ENCODE measurements at places on chromosomes 5 and 9.

DNA sequence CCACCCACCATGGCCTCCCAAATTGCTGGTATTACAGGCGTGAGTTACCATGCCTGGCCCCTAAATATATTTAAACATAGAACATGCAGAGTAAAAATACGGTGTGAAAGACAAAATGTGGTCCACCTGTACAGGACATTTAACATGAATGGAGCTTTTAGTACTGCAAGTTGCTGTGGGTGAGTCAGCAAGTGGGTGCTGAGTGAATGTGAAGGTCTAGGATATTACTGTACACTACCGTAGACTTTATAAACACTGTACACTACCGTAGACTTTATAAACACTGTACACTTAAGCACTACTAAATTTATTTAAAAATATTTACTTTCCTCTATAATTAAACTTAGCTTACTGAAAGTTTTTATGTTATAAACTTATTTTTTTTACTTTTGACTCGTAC is 317.8 kb downstream of the PRDM9 start:
- DNase-seq = no peak

GRCh38 chr5:169827769-169828168 is 152.5 kb downstream of the INSYN2B start:
- peak; percentile 32 for DNase-seq

DNA sequence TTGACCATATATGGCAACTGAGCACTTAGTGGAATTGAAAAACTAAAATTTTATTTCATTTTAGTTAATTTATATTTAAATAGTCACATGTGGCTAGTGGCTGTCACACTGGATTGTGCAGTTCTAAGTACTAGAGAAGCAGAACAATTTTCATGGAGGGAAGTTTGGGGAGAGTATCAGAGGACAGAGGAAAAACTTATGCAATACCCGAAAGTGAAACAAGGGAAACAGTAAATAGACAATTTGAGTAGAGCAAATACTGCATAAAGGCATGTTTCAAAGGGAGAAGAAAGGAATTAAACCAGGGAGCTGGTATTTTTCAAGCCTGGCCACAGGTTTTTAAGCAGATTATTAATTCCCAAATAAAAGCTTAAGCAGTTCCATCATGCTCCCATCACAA is 590.5 kb upstream of the RORB start:
- DNase-seq = no peak

- DNase-seq = peak; percentile 64
Observed at GRCh38 chr9:91001146-91001611, 199.6 kb downstream of the SYK start.

DNA sequence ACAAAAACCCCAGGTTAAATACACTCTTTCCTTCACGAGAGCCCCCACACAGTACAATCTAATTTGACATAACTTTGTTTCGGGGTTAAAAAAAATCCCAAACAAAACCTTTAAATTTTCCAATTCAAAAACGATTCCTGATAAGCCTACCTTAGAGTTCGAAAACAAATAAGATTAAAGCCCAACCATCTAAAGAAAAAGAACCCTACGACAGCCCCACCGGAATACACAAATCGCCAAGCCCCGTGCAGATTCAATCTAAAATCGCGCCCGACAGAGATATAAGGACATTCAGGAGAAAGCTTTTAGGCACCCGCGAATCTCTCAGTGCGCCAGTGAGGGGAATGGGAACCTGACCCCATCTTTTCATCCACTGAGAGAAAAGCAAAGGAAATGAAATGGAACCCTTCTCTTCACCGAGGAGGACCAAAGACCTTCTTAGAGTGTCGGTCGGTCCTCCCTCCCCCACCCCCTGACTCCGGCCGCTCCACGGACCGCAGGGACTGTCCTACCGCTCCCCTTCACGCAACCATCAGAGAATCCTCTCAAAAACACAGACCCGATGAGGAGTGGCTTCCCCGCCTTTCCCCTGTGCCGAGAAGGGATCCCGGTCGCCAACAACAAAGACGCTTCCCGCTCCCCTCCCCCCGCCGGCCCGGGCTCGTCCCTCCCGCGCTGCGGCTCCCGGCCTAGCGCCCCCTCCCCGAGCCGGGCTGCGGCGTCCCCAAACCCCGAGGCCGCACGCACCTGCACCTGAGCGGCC is 925 bp downstream of the ABHD17B start:
- DNase-seq = peak; percentile 47

DNA sequence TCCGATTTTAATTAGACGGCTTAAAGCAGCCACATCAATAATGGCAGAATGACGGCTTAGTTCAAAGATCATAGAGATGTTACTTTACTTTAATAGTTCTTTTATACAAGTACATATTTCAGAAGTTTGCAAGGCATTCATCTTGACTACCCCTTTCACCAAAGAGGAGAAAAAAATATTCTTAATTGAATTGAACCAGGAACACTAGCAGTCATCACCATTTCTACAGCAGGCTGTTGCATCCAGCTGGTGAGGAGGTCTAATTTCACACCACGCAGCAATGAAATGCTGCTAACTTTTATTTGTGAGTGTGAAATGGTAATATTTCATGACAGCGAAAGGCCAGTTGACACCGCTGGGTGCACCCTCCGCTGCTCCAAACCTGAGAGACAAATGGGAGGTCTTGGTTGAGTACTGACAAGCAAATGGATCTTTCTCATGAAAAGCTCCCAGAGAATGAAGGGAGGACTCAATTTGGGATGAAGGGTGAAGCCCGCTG is 322.2 kb downstream of the GLIS3 start:
- no peak for DNase-seq

- no peak for DNase-seq
Observed at GRCh38 chr5:62522811-62523210, 55.8 kb upstream of the LRRC70 start.

DNA sequence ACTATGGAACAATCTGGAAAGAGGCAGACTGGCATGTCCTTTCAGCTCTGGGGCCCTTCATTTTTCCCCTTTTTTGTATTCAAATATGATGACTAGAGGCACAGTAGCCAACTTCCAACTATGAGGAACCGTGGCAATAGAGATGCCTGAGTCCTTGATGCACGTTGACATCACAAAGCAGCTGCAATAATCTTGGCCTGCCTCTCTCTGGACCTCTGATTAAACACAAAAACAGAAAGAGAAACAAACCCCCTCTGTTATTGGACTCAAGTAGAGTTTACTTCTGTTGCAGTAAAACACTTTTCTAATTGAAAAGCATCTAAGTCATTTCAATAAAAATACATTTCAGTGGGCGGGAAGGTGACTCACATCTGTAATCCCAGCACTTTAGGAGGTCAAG is 122.2 kb upstream of the GRAMD2B start:
- DNase-seq = no peak

DNA sequence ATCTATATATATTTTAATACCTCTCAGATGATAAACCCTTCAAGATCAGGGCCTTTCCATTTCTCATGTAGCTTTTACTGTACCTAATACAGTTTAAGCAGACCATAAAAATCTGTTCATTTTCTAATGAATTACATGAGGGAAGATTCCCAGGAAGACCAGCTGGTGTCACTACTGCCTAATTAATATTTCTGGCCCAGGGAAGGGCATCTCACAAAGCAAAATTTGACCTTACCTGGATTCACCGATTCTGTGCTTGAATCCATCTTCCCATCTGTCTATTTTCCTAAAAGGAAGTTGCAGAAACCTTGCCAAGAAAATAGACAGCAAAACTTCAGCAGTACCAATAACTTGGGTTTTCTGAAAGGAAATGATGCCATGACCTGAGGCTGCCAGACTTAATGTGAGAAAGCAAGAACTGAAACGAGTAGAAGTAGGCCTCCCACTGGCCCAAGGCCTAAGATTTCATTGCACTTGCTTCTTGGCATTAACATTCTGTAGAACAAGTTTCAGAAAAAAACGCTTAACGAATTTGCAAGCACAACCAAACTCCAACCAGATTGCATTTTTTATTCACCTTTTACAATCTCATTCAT is 83.0 kb upstream of the GLIS3 start:
- peak; percentile 54 for DNase-seq
